ENCODE measurements at places on chromosomes 5 and 9.

- DNase-seq = no peak
Measured at GRCh38 chr5:32753051-32753450, 41.9 kb downstream of the NPR3 start.

DNA sequence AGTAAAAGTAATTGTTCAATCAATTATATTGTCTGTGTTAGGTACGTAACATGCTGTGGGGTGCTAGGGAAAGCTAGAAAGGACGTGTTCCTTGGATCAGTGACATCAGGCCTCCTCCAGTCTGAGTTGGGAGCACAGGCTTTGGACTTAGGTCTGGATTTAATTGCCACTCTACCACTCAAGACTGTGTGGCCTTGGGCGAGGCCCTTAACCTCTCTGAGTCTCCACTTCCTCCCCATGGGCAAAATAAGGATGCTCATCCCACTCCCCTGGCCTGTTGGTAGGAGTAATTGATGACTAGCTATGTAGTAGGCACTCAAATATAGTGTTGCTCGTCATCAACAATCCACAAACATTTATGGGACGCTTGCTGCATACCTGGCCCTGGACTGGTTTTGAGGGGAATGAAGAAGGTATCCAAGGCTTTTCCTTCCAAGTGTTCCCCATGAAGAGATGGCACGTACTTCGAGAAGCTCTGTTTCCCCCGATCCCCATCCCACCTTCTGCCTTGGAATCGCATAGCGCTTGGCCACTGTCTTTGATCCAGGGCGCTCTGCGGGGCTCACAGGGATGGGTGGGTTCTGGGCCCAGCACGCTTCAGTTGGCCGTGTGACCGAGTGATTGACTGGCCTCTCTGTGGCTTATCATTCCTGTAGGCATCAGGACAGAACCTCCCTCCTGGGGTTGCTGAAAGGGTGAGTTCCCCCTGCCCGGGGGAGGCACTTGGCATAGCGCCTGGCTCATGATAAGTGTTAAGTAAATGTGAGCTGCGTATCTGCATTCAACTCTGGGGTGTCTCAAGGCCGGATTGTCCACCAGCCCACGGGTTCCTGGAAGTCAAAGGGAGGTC, 8.1 kb downstream of the FGF18 start:
- DNase-seq = no peak

- no peak for DNase-seq
Measured at GRCh38 chr5:160262151-160263074, 33.1 kb downstream of the FABP6 start.

DNA sequence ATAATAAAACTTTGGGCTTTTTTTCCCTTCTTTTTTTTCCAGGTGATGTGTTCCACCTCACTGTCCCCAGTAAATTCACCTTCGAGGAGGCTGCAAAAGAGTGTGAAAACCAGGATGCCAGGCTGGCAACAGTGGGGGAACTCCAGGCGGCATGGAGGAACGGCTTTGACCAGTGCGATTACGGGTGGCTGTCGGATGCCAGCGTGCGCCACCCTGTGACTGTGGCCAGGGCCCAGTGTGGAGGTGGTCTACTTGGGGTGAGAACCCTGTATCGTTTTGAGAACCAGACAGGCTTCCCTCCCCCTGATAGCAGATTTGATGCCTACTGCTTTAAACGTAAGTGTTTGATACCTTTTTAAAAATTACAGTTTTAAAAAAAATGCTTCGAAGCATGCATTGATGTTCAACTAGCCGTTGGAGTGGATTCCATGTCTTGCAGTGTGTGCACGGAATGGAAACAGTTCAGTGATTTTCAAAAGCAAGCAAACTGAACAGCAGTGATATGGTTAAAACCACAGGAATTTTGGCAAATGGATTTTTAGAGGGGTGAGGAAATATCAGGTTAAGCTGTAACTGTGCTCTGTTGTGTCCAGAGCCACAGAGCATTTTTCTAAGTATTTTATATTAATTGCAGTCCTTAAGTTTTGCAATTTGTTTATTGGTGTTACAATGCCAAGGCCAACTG, 40.7 kb downstream of the VCAN start:
- no peak for DNase-seq

GRCh38 chr9:68429631-68430030, 73.2 kb downstream of the PGM5 start:
- DNase-seq = no peak

DNA sequence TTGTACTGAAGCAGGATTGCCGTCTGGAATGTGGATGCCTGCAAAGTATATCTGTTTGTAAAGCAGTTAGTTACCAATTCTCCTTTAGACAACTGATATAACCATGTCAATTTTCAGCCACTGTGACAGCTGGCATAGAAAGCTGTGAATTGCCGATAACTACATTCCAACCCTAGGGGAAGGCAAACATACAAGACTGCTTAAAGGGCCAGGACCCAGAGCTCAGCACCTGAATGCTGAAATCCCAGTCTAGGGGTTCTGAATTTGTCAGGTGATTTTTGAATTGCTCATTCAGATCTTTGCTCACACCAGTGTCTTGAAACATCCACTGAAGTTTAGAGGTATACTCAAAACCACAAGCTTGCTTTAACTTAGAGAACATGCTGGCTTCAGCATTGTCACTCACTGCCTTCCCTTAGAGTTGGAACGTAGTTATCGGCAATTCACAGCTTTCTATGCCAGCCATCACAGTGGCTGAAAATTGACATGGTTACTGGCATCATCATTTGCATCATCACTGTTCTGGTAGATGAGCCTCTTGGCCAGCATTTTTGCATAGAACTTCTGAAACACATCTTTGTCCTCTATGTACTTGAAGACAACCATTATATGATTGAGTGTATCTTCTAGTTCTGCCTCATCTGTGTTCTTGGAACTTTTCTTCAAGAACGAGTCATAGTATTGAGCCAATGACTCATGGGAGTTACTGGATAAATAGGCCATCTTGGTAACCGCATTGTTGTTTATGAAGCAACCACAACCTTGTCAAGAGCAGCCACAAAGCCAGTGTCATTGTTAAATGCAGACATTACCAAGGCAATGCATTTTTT, 82.1 kb downstream of the CCDC192 start:
- DNase-seq = no peak

DNA sequence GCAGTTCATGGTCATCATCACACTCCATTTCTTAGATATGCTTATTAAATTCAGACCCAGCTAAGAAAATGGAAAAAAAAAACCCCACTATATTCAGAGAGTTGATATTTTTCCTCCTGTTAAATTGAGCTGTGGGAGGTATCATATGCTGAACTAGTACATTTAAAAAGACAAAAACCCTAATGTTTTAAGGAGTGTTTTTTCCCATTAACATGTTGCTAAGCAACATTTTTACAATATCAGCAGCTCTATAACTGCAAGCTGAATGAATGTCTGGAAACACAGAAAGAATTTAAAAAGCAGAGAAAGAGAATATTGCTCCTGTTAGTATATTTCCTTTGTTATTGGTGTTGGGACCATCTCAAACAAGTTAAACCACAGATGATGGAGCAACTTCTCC, 265.8 kb upstream of the GRIA1 start:
- no peak for DNase-seq

GRCh38 chr9:37679649-37680402, 29.1 kb downstream of the FRMPD1 start:
- DNase-seq = no peak

GRCh38 chr5:91642581-91642980, 259.5 kb upstream of the ARRDC3 start:
- no peak for DNase-seq

DNA sequence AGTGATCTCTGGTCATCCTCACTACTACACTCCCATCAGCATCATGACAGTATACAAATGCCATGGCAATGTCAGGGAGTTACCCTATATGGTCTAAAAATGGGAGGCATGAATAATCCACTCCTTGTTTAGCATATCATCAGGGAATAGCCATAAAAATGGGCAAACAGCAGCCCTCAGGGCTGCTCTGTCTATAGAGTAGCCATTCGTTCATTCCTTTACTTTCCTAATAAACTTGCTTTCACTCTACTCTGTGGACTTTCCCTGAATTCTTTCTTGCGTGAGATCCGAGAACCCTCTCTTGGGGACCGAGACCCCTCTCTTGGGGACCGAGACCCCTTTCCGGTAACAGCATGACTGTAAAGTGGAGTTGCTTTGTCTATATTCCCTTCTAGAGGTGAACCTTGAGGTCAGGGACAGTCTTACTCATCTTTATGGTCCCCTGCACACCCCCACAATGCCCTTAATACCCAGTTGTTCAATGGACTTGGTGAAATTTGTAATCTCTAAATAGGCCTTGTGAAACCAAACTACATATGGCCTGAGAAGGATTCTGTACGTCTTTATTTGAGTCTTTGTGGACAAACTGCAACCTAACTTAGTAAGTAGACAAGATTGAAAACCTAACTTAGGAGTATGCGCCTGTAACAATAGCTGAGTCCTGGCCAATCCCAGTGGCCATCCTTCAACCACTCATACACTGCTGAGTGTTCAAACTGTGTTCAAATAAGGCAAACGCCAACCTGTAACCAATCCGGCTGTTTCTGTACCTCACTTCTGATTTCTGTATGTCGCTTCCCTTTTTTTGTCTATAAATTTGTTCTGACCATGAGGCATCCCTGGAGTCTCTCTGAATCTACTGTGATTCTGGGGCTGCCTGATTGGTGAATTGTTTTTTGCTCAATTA, 32.3 kb upstream of the UBTD2 start:
- DNase-seq = no peak

DNA sequence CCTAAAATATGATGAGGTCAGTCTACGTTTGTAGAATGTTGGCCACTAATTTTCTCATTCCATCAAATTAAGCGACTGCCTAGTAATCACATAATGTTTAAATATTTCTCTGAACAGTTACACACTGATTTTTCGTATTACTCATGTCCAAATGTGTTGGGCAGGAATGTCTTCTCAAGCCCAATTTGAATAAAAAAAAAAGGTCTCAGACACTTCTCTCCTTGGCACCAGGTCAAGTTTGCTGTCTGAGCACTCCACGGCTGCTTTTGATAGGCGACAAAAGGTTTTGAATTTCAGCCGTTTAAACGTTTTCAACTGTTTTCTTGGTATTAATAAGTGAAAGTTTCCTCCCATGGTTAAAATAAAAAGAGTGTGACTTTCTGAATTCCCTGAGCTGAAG, 542.1 kb downstream of the IRX1 start:
- DNase-seq = no peak

DNA sequence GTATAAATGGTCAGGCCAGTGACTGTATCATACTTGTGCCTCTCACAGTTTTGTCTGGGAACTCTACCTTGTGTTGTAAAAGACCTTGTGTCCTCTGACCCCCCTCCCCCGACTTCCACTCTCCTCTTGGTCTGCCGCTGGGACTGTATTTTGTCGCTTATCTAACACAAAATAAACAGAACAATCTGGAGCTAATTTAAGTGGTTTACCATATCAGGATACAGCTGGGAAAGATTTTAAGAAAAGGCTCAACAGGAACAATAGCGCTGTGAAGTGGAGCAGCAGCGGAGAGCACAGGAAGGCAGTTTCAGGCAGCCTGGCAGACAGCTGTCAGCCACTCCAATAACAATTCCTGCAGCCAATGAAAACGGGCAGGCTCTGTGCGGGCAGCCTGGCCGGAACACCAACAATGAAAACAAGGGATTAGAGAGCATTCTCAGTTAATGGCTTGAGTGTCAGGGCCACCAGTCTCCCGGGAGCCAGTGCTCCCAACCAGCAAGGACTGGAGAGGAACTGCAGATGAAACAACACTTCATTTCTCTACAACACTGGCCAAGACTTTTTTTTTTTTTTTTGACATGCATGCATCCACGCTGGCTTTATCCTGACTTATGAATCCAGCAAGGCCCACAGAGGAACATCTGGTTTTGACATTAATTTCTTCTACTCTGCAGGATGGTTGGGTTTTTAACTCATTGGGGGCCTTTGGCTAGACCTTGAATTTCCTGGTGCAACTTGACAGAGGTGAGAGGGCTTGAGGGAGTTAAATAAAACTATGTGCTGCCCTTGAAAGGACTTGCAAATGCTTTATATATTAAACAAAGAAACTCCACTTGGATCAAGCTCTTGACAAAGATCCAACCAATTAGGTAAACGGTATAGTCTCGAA, 76.7 kb downstream of the ARSB start:
- no peak for DNase-seq

- no peak for DNase-seq
Measured at GRCh38 chr9:70130266-70130665, 86.6 kb downstream of the MAMDC2 start.

- no peak for DNase-seq
Measured at GRCh38 chr5:158045696-158046095, 186.8 kb upstream of the CLINT1 start.

DNA sequence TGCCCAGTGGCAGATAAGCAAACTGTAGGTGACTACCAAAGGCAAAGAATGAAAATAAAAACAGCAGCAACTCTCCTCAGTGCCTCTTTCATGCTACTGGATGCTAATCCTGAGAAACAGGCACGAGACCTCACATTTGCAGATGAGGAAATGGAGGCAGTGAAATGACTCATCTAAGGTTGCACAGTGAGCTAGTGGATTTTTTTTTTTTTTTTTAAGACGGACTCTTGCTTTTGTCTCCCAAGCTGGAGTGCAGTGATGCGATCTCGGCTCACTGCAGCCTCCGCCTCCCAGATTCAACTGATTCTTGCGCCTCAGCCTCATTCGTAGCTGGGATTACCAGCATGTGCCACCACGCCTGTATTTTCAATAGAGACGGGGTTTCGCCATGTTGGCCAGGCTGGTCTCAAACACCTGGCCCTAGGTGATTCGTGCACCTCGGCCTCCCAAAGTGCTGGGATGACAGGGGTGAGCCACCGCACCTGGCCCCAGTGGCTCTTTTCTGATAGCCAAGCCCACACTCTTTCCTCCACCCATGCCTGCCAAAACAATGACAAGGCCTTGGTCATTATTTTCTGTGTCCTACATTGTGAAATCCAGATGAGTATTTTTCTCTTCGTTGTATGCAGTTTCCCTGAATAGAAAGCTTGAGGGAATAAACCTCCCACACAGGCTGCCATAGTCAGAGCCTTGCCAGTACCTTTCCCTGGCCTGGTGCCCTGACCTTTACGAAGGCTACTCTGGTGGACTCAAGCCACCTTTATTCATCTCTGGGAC, 19.2 kb downstream of the DOCK2 start:
- no peak for DNase-seq

- DNase-seq = no peak
Measured at GRCh38 chr5:148259288-148259687, 9.3 kb upstream of the SPINK13 start.

DNA sequence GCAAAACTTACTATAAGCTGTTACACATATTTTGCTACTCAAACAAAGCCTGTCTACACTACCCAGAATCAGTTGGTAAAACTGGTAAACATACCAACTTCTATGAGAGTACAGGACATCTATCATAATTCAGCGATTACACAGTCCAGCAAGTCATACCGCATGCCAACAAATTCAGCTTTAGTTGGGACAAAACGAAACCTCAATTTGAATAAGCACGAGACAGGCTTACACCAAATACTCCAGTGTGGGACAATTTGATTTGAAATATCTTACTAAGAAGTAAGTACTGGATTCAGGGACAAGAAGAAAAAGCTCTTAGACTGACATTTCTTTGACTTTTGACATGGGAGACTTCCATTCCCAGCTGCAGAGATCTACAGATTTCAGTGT, 2.0 kb downstream of the NRG2 start:
- DNase-seq = no peak

DNA sequence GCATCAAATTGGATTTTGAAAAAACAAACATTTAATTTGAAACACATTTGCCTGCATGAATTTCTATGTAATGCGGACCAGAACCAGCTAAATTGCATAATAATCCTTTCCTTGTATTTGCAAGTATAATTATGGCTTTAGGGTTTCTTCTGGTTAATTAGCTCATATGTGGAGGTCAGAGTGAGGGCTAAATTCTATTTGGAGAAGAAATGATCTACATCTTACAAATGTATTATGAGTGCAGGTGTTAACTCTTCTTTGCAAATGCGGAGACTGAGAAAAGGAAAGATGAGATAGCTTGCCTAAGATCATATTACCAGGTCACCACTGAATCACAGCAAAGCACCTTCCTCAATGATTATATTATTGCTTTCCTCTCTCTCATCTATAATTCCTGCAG, 194.7 kb downstream of the CDH9 start:
- DNase-seq = no peak
